Pancreas (tissue), 10 donors: ENCODE measurements at places on chromosomes 16 and 17. TPM values are rescaled to one million over a fixed set of nuclear protein-coding genes. Genes with fewer than 3 reads are reported as not detected.

The GPR179 gene
- not detected for total RNA-seq

- H3K4me3 ChIP-seq: no peak overlapping the region
- peaks cover 5% of the 10 kb centered on the region for H3K4me1 ChIP-seq
- no peaks in the 10 kb centered on the region for H3K36me3 ChIP-seq
- no peak for DNase-seq
- no peak overlapping the region for H3K27ac ChIP-seq
These were observed 8.3 kb downstream of the PITPNC1 start for GRCh38 chr17:67385122-67385988.

- no peak overlapping the region for H3K4me3 ChIP-seq
- H3K27me3 ChIP-seq: no peaks in the 10 kb centered on the region
- DNase-seq: no peak
- H3K27ac ChIP-seq: no peak overlapping the region
- H3K36me3 ChIP-seq: no peaks in the 10 kb centered on the region
These were observed 3.7 kb upstream of the RAP1GAP2 start for GRCh38 chr17:2792366-2793169.

The CCL8 gene
- not detected for total RNA-seq

DNA sequence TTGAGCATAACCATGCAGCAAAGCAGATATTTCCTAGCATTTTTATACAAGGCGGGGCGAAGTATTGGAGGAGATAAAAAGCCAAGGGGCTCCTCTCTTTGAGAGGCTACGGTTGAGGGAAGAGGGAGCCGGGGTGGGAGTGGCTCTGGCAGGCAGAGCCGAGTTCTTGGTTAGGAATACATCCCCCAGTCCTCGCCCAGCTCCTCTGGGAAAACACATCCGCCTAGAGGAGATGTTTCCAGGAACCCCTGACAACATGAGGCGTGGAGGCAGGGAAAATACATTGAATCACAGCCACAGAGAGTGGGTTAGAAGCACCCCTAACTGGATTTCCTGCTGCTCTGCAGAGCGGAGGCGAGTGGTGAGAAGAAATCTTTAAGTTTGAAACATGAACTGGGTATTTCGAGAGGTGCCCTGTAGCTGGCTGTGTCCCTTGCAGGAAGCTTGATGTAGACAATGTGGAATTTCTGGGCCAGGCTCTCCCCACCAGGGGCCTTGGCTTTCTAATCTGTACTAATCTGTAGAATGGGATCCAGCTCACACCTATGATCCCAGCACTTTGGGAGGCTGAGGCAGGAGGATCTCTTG is 27.3 kb downstream of the TTYH2 start:
- no peaks in the 10 kb centered on the region for H3K27me3 ChIP-seq
- no peak for DNase-seq
- no peaks in the 10 kb centered on the region for H3K4me1 ChIP-seq
- H3K4me3 ChIP-seq: no peak overlapping the region
- no peak overlapping the region for H3K27ac ChIP-seq
